ENCODE measurements at places on chromosomes 4 and X.

DNA sequence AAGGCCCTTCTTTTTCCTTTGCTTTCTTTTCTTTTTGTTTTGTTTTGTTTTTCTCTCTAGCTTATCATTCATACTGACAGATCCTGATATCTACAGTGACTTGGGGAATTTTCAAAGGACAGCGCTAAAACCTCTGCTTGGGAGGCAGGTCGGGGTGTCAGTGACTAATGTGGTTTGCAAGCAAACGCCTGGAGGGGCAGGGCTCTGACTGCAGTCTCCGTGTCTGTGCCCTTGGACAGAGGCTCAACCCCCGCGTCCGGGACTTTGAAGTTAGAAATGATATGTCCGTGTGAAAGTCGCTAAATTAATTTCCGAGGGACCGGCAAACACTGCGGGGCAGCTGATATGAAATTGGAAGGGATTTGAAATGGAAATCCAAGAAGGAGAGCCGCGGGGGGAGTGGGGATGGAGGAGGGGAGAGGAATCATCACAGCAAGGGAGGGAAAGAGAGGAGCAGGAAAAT lies 312.4 kb downstream of the DHRSX start:
- DNase-seq = no peak

GRCh38 chr4:61195101-61195500 lies 5.0 kb upstream of the ADGRL3 start:
- no peak for DNase-seq

DNA sequence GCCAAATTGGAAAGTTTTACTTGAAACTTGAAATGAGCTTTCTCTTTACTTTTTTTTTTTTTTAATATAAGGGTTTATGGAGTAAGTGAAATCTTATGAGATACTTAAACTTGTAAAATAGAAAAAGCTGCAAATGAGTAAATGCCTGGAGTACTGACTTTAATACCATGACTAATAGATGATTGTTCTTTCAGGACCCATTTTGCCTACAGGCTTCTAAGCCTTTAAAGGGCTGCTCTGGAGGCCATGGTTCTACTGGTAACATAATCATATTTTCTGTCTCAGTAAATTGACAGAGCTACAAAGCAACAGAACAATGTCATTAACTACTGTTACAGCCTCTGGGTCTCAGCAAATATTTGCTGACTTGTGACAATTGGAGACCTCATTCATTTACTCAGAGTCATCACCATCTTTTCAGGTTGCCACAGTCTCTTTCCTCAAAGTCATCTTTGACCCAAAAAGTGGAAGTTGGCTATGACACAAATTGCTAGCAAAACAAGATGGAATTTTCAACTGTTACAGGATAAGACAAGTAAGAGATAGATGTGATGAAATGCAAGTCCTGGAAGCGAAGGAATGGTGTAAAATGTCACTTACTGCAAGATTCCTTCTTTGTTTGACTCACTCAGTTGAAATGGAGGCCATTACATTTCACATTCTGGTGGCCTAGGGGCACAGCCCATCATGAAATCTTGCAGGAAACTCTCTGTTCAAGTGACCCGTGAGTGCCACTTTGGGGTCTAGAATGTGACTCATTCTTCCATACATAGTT lies 132.7 kb downstream of the BTC start:
- no peak for DNase-seq

DNA sequence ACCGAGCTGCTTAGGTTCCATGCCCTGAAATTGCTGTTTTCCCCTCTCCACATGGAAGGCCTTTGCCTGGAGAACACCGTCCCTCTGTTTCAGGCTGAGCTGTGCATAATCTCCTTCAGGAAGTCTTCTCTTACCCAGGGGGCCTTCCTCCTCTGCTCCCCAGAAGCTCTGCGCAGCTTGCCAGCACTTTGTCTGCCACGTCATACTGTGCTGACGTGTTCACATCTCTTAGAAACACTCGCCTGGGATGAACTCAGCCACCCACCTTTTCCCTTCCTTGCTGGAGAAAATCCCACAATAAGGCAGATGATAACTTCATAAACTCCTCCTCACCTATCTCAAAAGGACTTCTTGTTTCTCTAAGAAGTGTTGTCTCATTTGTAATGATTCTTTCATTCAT lies 110.7 kb downstream of the ARHGAP10 start:
- DNase-seq = no peak
